ENCODE measurements at places on chromosomes 4 and X. TPM values are rescaled to one million over a fixed set of nuclear protein-coding genes. Genes with fewer than 3 reads are reported as not detected.

LIMCH1 gene
- not detected for polyA plus RNA-seq

- DNase-seq: no peak
These were observed 51.8 kb downstream of the SCML1 start for GRCh38 chrX:17788956-17789562.

GRCh38 chrX:136067966-136068365 is 79.4 kb upstream of the FHL1 start:
- DNase-seq: no peak

AKAP17A gene
- 240 TPM for polyA plus RNA-seq
